Brain (organoid and tissue), 16 donors: ENCODE measurements at places on chromosomes 1 and 21. TPM values are rescaled to one million over a fixed set of nuclear protein-coding genes. Genes with fewer than 3 reads are reported as not detected.

Gene SMG5
- 70.1 TPM for polyA plus RNA-seq

GRCh38 chr1:160071289-160071688 lies 1.3 kb upstream of the KCNJ10 start:
- DNase-seq = no peak

DNA sequence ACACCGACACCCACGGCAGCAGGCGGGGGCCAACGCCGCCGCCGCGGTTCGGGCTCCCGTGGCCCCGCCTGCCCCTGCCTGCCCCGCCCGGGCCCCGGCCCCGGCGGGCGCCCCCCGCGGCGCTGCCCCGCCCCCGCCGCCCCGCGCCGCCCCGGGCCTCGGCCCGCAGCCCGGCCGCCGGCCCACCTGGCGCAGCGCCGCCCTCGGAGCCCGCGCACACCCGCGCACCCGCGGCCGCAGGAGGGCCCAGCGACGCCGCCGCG lies at the start of gene WNT3A:
Gene WNT3A (plus strand): TSS at position 213 of the 263 bp plus-strand sequence. CDS start 131 bp downstream, outside the sequence.
- DNase-seq = no peak

GRCh38 chr21:36030581-36031189 lies 29.6 kb downstream of the SETD4 start:
- no peak for DNase-seq

Gene AIRE
- not detected for polyA plus RNA-seq

Gene C4BPB
- not detected for polyA plus RNA-seq

- no peak for DNase-seq
Observed at GRCh38 chr1:161200992-161201835, 953 bp upstream of the NDUFS2 start.

DNA sequence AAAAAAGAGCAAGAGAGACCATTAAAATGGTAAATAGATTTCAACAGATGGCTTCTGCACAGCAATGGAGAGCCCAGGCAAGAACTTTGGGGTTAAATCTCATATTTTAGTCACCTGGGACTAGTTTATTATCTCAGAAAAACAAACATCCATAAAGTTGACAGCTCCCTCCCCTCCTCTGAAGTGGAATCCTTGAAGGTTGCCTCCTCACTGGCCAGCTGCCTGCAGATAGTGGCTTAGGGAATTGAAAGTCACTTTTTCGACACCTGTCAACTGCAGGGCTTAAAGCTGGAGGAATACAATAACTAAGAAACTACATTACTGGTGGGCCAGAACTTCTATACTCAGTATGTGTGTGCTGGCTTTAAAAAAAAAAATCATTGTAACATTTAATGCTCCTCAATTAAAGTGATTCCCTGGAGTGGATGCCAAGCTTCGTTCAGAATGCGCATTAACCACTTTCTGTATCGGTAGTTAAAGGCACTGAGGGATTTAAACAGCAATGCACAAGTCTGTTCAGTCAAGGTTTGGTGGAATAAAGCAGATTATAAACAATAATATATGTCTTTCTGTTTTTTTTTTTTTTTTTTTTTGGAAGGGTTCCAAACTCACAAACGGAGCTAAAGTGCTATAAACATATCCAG lies 52.5 kb downstream of the LHX4 start:
- DNase-seq = no peak

Gene TMEM52
- 6.5 TPM for polyA plus RNA-seq

- DNase-seq = peak; percentile 60
Observed at GRCh38 chr1:83860490-83861221, 138.3 kb downstream of the TTLL7 start.

DNA sequence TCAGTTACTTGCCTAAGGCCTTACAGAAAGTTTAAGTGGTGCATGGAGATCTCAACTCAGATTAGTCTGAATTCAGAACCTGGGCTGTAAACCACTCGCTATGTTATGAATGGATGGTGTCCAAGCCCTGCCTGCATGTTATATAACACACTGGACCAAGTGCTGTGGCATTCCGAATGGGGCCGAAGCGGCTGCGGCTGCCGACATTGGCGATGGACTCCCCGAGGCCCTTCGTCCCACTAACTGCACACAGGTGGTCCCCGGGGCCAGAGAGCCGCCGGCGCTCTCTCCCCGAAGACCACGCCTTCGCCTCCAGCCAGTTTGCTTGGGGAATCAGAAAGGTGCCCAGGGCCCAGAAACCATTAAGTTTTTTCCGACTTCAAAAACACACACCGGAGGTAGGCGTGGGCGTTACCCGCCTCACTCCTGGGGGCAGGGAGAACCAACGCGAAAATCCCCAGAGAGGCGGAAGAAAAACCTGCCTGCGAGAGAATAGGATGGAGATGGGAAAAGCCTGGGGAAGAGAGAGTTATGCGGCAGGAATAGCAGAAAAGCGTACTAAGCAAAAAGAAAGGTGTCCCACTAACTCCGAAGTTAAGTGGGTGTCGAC lies 579 bp upstream of the TENT5C start:
- no peak for DNase-seq

DNA sequence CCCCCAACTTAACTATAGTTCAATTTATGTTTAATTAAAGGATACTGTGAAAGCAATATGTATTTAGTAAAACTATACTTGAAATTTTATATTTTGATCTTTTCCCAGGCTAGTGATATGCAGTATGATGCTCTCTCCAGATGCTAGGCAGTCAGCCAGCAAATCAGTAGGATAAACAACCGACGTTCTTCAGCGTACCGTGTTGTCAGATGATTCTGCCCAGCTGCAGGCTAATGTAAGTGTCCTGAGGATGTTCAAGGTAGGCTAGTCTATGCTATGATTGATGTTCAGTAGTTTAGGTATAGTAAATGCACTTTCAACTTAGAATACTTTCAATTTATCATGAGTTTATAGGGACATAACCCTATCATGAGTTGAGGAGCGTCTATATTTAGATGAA lies 762.6 kb downstream of the MRPL39 start:
- no peak for DNase-seq

Gene VCAM1
- polyA plus RNA-seq = 2.8 TPM

Gene RC3H1
- 2.0 TPM for polyA plus RNA-seq

Gene TACSTD2
- polyA plus RNA-seq = 0.39 TPM

- no peak for DNase-seq
Observed at GRCh38 chr1:167899253-167899681, 14.7 kb downstream of the ADCY10 start.
